NCI-H1930 (cell line): ENCODE measurements at places on chromosomes 6 and 20.

- no peak for DNase-seq
These were observed 67.2 kb downstream of the FOXO3 start for GRCh38 chr6:108627692-108628550.

- DNase-seq, result no peak
These were observed 79.8 kb upstream of the ARID1B start for GRCh38 chr6:156697225-156697830.

- DNase-seq, result no peak
These were observed 318.0 kb downstream of the RFPL4B start for GRCh38 chr6:112665114-112665513.

DNA sequence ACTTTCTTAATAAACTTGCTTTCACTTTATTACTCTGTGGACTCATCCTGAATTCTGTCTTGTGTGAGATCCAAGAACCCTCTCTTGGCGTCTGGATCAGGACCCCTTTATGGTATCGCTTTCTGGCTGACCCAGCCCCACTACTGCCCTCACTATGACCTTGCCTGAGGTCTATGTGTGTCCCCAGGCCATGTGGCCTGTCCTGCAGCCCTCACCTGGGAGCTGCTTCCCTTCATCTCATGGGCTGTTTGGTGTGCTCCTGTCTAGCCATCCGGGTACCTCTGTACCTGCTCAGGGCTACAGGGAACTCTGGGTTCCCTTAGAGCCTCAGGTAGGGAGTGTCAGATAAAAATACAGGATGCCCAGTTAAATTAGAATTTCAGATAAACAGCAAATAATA is 94.5 kb downstream of the SCP2D1 start:
- no peak for DNase-seq
